ENCODE measurements at places on chromosomes 6 and 20.

DNA sequence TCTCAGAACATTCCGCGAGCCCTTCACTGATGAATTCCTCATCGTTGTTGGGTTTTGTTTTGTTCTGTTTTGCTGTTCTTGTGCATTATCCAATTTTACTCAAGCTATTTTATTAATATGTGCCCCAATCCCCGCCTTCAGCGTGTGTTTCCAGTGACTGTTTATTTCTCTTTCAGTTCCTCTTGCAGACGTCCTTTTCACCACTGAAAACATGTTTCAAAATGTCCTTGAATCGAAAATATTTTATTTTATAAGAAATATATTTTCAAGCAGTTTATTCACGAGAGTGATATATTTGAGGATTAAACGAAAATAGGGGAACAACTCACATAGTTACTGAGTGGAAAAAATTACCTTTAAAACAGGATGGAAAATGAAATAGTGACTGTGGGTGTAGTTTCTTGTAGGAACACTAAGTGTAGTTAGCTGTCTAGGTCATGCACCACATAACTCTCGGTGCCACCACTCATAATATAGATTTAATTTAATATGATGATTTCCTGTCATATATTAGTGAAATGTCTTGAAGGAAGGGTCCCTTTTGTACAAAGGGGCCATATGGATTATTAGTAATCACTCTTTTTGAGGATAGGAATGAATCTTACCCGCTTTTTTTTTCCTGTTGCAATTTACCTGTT lies 45.3 kb upstream of the HDDC2 start:
- H3K4me1 ChIP-seq = no peaks in the 10 kb centered on the region
- H3K36me3 ChIP-seq = no peaks in the 10 kb centered on the region
- no peak overlapping the region for H3K27ac ChIP-seq
- H3K27me3 ChIP-seq = no peaks in the 10 kb centered on the region
- H3K4me3 ChIP-seq = no peak overlapping the region
- no peak for DNase-seq

DNA sequence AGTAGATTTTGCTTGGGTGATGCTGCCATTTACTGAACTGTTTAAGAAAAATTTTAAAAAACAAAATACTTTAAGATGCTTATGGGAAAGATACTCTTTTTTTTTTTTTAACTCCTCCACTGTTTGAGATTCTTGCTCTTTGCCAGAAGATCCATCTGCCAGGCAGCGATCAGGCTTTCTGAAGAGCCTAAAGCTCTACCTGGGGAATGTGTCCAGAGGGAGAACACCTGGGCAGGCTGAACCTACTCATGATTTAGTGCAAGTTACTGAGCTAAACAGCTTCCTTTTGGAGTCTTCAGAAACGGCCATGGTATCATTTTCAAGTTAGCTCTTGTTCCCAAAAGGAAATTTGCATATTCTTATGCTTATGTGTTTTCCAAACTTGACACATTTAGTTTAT lies 23.5 kb upstream of the MLIP start:
- H3K36me3 ChIP-seq = no peaks in the 10 kb centered on the region
- H3K27me3 ChIP-seq = no peaks in the 10 kb centered on the region
- no peaks in the 10 kb centered on the region for H3K4me1 ChIP-seq

GRCh38 chr20:64116016-64116415 lies 8.7 kb upstream of the NPBWR2 start:
- peak; percentile 80 for DNase-seq
- H3K36me3 ChIP-seq = no peaks in the 10 kb centered on the region
- no peak overlapping the region for H3K27ac ChIP-seq
- no peak overlapping the region for H3K4me3 ChIP-seq
- no peaks in the 10 kb centered on the region for H3K4me1 ChIP-seq

GRCh38 chr6:119340796-119341487 lies 8.6 kb downstream of the MAN1A1 start:
- DNase-seq = no peak
- no peaks in the 10 kb centered on the region for H3K36me3 ChIP-seq
- H3K27ac ChIP-seq = no peak overlapping the region
- peaks cover 4% of the 10 kb centered on the region for H3K4me1 ChIP-seq
- H3K4me3 ChIP-seq = no peak overlapping the region

GRCh38 chr6:73585566-73586415 lies 65.0 kb upstream of the EEF1A1 start:
- H3K4me1 ChIP-seq = peaks cover 22% of the 10 kb centered on the region
- H3K27ac ChIP-seq = peak overlapping the region; percentile 62
- no peaks in the 10 kb centered on the region for H3K27me3 ChIP-seq
- no peak for DNase-seq
- no peaks in the 10 kb centered on the region for H3K36me3 ChIP-seq

Measured in RWPE2 (cell line).